Activated T-helper 1 cell treated with anti-CD3 and anti-CD28 coated beads, Interleukin-2, amount 50 U/mL, for 16 hours (primary cell): ENCODE measurements at places on chromosomes 5 and 9.

- DNase-seq = no peak
Measured at GRCh38 chr9:13707612-13708576, 428.4 kb upstream of the MPDZ start.

DNA sequence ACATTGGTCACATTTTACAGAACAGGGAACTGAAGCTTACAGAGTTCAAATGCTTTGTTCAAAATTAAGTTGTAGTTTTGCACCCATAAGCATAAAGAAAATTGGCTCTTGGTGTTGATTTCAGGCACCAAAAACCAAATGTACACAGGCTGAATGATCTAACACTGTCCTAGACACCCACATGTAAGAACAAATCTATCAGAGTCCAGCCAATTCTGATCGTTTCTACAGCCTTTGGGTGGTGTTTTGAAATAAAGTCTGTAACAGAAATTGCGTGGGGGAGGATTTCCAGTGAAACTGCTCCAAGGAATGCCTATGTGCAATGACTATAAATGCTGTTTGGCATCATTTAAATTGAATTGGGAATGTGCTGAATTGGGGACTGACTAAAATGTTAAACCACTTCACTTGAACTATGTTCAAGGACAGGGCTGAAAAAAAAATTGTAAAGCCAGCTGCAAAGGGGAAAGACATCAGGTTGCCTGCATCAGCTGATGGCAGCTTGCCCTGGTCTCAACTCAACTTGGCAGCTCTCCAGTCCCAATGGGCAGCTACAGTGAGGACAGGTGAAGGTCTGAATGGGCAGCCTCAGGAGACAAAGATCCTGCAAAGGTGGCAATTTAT lies 92.2 kb upstream of the TRPC7 start:
- no peak for DNase-seq

- DNase-seq = no peak
Measured at GRCh38 chr9:91426123-91426745, 2.6 kb upstream of the NFIL3 start.

DNA sequence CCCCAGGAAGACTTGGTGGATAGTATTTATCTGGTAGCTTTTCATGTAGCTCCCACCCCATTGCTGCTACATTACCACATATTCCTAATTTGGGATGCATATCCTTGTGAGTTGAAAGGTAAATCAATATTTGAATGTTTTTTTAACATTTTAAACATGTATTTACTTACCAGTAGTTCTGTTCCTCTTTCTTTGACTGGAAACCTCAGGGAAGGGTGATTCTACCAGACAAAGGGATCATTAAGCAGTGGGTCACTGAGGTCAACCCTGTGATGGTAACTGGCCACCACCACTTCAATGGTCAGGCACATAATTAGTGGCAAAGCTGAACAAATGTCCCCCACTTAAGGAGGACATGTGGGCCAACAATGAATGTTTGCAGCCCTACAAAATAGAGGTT lies 27.2 kb upstream of the KLF9 start:
- no peak for DNase-seq

DNA sequence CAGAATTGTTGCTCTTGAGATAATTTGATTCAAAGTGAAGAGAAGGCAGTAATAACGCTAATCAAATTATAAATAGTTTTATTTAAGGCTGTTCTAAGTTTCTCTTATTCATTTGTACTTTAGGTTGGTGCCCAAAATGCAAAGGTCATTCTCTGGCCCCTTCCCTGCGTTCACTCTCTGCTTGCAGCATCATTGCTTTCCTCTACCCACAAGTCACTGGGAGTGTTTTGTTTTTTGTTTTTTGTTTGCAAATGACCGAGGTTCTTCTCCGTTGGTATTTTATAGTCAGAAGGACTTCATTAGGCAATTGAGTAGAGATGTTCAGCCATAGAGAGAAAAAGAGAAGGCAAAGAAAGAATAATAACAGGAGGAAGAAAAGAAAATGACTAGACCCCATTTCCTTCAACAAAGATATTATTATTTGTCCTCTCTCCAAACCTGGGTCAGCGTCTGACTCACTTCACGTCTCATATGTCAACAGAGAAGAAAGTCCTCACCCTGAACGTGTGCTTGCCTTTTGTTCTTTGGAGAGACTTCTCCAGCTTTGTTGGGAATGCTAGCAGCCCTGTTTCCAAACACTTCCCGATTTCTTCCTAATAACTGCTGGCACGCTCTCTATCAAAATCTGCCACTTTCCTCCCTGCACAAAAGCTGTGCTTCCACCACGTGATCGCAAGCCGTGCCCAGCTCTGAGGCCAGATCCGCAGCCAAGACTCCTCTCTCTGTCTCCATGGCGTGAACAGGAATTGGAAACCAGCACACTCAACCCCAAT lies 119.8 kb downstream of the EBF1 start:
- DNase-seq = no peak

- DNase-seq = no peak
Measured at GRCh38 chr5:146394486-146394885, 52.6 kb upstream of the TCERG1 start.

GRCh38 chr9:98038958-98039357 lies 17.6 kb upstream of the NANS start:
- no peak for DNase-seq

- DNase-seq = no peak
Measured at GRCh38 chr9:38343037-38343436, 49.5 kb upstream of the ALDH1B1 start.

- no peak for DNase-seq
Measured at GRCh38 chr5:156259618-156260017, 67.3 kb upstream of the SGCD start.
